Mammary epithelial cell (primary cell): ENCODE measurements at places on chromosomes 3 and 15. TPM values are rescaled to one million over a fixed set of nuclear protein-coding genes. Genes with fewer than 3 reads are reported as not detected.
A peak's percentile ranks its signal among the peaks of the same experiment; 100 is the strongest.

Gene GPR87
- polyA plus RNA-seq, result 88.9 TPM

GRCh38 chr15:74200412-74200815, 2.2 kb downstream of the STRA6 start:
- DNase-seq, result peak; percentile 87

DNA sequence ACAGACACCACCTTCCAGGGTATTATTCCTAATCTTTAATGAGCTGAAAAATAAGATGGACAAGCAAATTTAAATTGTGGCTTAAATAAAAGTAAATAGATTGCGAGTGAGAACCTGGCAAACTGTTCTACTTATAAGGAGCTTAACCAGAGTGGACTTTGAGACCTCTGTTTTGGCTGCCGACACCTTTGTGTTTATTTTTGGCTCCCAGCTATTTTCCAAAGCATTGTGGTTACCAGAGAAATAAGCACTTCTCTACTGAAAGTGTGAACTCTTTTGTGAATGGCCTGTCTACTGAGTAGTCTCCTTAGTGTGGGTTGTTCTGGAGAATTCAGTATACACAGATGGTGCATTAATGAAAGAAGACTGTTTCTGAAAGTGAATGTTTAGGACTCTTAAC, 109.4 kb downstream of the ATP8B4 start:
- DNase-seq, result no peak

- no peak for DNase-seq
These were observed 684 bp downstream of the RPL4 start for GRCh38 chr15:66503780-66504562.

Gene FHIT
- 1.5 TPM for polyA plus RNA-seq

DNA sequence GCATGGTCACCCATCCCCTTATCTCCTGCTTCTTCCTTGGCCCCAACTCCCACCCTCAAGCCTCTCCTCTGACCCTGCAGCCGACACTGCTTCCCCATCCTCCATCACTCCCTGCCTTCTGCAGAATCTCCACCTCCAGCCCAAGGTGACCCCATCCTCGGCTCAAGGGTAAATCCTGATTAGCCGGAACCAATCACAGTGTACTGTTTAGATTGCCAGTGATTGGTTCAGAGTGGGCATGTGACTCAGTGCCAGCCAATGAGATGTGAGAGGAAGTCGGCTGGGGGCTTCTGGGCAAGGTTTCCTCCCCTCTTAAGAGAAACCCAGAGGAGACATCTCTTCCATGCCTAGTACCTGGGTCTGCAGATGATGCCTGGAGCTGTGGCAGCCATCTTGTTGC, 10.3 kb downstream of the CACNA2D2 start:
- no peak for DNase-seq

Gene GOLGA6B
- not detected for polyA plus RNA-seq

GRCh38 chr3:97181704-97182103, 367.3 kb downstream of the EPHA6 start:
- DNase-seq, result no peak

GRCh38 chr15:96296264-96296663, 34.2 kb upstream of the NR2F2 start:
- peak; percentile 94 for DNase-seq

DNA sequence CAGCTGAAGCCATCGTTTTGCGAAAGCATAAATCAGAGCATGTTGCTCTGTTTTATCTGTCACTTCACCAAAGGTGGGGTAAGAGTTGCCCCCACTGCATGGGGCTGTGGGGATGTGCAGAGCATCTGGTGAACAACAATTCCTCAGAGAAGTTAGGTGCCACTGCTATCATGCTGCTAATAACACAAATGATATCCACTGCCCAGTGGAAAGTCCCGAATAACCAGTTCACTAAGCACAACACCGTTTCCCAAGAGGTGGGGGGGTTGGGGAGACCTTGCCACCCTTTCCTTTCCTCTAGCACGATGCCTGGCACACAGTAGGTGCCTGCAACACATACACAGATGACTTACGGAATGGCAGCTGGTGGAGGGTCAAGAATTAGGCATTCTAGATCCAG, 38.6 kb downstream of the FAM3D start:
- no peak for DNase-seq

Gene PEX5L
- 0.86 TPM for polyA plus RNA-seq

- peak; percentile 4 for DNase-seq
These were observed 84.0 kb upstream of the OSBPL11 start for GRCh38 chr3:125679258-125679657.

Gene PDZRN3
- 0.95 TPM for polyA plus RNA-seq

DNA sequence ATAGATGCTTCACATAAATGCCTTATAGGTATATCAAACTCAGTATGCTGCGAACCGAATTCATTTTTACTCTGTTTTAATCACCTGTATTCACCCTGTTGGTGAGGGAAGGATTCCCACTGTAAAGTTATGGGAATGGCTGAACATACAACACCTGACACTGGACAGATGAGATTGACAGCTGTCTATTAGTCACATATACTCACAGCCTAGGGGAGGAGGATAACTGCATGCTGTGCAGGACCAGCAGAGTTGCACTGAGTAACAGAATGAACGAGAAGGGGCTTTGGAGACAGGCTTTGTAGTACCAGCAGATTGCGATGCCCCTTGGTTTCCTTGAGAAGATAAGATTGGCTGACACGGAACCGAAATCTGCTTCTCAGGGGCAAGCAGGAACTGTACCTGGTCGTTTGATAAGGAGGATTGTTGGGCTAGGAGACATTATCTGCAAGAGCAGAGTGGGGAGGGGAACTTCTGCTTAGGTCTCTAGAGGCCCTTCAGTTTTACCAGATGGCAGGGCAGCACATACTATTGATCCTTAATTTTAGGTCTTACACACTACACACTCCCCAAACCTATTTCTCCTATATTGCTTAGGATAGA, 43.5 kb upstream of the SLC22A13 start:
- no peak for DNase-seq

DNA sequence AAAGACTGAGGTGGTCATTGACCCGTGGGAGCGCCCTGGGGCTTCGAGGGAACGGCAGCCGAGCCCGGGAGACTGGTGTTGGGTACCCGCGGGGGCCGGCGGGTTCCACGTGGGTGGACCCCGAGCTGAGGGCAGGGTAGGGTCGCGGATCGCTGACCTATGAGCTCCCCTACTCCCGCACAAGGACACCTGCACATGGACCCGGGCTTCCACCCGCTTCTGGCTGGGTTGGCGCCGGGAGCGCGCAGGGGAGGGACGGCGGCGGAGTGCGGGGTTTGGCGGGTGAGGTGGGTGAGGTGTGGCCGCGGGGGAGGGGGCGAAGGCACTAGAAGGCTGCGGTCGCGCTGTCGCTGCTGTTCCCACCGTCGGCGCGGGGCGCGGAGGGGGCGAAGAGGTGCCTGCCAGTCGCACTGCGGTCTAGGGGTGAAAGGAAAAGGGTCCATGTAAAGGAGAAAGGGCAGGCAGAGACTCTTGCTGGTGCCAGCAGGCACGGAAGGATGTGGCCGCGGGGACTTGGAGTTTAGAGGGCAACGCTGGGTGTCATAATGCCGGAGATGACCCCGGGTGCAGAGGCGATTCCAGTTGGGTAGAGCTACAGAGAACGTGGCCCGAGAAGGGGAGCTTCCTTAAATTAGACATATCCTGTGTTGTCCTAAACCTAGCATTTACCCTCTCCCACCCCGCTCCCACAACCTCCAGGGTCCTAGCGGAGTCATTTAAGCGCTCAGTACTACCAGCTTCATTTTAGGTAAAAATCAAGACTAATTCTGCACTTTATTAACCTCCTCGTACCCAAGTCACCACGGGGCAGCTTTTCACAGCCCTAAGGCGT, 245.9 kb upstream of the TOPAZ1 start:
- no peak for DNase-seq

GRCh38 chr15:77066971-77067690, 3.8 kb downstream of the TSPAN3 start:
- peak; percentile 15 for DNase-seq

DNA sequence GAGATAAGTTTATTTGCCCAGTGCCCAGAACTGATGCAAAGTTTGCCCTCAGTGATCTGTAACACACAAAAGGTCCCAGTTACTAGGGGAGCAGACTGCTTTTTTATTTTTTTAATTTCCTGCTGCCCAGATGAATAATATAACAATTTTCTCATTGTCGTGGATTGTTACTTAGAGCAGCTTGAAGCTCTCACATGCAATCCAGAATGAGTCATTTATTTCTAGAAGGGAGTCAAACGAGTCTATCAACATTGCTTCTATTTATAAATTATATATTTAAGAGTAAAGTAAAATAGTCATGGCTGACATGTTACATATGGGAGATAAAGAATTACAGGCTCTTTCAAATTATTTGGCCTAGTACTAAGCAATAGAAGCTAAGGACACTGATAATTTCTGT, 41.3 kb downstream of the MEIS2 start:
- peak; percentile 82 for DNase-seq

GRCh38 chr3:18901571-18901970, 246.7 kb upstream of the KCNH8 start:
- no peak for DNase-seq

Gene SLC12A1
- not detected for polyA plus RNA-seq

DNA sequence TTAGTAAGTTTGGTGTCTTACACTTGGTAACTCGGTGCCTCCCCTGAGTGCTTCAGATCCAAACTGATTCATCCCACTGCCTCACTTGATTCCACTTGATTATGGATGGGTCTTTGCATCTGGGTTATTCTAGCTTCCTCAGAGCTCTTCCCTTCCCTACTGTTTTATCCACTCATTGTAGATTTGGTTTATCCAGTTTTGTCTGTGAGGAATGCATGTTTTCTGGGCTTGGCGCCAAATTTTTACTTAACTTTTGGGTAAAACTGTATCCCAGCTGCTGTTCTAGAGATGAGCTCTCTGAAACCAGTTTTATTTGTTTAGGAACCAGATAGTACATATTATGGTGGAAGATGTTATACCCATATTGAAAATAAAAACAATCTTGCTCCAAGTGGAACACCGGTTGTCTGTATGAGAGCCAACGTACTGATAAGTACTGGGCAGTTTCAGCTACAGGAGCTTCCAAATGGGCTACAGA, 20.9 kb downstream of the RAD54L2 start:
- DNase-seq, result no peak

DNA sequence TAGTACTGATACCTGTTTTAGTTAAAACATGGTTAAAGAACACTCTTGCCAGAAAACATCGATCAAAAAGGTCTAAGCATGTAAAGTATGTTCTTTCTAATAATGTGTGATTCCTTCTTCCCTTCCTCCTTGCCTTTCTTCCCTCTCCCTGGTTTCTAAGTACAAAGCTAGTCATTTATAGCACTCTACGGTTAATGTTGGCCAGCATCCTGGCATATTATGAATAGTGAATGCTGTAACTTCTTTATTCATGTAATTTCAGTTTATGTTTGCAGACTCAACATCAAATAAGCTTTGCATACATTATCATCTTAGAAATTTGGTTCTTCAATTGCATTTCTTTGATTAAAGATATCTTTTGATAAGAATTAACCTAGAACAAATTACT, 27.1 kb downstream of the P2RY12 start:
- DNase-seq, result no peak

Gene PFN2
- 271 TPM for polyA plus RNA-seq

- DNase-seq, result no peak
These were observed 3.3 kb downstream of the SRGAP3 start for GRCh38 chr3:9246189-9246588.

Gene CPNE9
- not detected for polyA plus RNA-seq

Gene DMXL2
- 3.3 TPM for polyA plus RNA-seq

GRCh38 chr3:147497286-147497685, 88.1 kb downstream of the ZIC1 start:
- DNase-seq, result no peak

DNA sequence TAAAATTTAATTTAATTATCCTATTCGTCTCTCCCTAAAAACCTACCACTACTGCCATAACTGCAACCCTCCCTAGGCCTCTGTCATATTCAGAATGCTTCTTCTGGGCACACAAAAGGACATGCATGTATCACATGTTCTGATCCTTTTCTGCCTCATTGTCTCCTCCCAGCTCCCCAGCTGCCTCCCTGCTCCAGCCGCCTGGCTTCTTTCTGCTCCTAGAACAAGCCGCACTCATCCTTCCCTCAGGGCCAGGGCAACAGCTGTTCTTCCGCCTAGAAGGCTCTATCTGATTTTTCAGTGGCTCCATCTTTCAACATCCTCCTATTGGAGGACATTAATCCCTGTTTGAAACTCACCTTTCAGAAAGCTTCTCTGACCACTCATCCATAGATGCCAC, 38.6 kb downstream of the TMED3 start:
- DNase-seq, result no peak

DNA sequence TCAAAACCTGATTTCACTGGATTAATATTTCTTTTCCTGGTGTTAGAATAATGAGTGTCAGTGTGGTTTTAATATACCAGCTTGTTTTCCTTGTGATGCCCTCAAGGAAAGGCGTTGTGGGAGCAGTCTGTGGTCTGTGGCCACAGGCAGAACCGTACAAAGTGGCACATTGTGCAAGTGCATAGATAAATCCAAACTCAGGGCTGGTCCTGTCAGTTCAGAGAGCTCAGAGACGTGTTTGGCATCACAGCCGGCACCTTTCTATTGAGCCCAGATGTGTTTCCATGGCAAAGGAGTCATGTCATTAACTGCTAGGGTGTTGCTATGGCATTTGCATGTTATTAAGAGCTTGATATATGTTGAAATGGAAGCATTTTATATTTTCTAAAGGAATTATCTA, 289.9 kb upstream of the RASGRP1 start:
- DNase-seq, result peak; percentile 80

- DNase-seq, result no peak
These were observed 544.4 kb downstream of the DIPK2A start for GRCh38 chr3:144516026-144516425.

DNA sequence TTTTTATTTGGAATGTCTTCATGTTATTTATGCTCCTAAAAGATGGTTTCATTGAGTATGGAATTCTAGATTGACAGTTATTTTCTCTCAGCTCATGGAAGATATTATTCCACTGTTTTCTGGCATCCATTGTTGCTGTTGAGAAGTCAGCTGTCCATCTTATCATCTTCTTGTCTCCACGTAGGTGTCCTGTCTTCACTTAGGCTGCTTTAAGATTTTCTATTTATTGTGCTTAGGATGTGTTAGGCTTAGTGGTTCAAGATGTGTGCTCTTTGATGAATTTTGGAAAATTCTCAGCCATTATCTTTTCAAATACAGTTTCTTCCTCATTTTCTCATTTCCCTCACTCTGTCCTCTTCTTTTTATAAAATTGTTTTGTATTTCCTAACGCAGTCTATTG, 52.0 kb downstream of the SNRK start:
- DNase-seq, result peak; percentile 8

- DNase-seq, result peak; percentile 3
These were observed 115.1 kb downstream of the TAFA4 start for GRCh38 chr3:68817243-68817642.
